CD4-positive, alpha-beta T cell treated with Interleukin-6 at 100 ng/mL for 8 hours (primary cell): ENCODE measurements at places on chromosomes 3 and 15.

- no peak for DNase-seq
Observed at GRCh38 chr3:136632625-136633081, 119.5 kb downstream of the STAG1 start.

GRCh38 chr15:83323296-83323711 lies 38.8 kb upstream of the BNC1 start:
- DNase-seq, result no peak

GRCh38 chr3:150878290-150878689 lies 26.9 kb downstream of the MINDY4B start:
- no peak for DNase-seq

- no peak for DNase-seq
Observed at GRCh38 chr3:15462451-15462850, 35.1 kb downstream of the EAF1 start.

DNA sequence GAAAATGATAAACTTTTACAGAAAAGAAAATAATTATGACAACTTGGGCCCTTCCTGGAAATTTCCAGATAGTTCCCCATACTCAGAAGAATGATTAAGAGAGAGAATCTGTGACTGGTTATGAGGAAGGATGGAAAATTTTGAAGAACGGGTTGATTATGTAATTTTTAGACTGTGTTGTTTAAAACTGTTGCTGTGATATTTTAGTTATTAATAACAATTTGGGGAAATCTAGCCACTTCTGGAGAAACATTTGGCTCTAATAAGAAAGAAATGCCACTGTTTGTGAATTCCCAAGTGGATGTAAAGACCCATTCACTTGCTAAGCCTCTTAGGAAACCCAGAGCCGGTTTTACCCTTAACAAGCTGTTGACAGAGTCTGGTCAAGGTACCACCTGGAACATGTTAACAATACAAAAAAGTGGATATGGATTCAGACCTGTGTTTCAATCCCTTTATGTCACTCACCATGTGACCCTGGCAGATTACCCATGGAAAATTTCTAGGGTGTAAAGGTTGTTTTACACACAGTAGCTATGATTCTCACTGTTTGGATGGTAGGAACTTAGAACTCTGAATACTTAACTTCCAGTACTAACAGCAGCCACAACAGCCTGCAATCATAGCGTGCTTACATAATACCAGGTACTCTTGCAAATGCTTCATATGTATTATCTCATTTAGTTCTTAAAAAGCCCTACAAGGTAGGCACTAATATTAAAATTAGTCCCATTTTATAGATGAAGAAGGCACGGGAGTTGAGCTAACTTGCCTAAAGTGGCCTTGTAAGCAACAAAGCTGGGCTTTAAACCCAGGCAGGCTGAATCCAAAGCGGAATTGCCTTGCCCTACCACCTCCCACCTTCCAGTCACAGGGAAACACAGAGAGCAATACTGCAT lies 32.0 kb downstream of the ZBTB38 start:
- DNase-seq, result no peak

DNA sequence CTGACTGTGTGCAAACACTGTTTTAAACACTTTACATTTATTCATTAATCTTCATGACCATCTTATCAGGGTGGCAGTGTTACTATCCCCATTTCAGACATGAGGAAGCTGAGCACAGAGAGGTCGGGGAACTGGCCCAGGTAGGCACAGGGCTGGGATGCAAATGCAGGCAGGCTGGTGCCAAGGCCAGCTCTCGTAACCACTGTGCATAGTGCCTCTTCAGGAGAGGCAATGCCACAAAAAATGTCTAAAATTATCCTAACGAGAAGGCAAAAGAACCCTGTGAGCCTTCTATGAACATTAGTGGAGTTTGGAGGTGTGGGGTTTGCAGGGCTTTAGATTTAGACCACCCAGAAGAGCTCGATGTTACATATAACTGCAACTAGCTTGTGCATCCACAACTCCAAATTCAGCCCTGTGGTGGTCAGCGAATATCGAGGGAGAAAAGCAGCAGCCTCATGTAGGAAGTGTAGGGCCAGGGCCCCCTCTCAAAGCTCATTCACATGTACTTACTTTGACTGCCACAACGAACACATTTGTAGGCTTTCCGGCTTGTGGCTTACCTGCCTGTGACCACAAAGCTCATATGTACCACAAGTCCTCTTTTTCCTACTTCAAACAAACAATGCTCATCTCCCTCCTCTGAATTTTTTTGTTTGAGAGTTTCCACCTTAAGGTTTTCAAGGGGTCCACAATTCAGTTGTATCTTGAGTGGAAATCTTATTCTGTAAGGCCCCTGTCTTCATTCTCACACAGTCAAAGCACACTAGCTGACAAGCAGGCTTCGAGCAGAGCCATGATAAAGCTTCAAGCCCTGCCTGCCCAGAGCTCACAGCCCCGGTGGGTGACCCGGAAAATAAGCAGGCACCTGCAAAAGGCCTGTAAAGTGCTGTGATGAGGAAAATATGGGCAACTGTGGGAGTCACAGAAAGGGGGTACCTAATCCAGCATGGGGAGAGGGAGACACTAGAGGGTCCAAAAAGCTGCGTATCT lies 722.9 kb upstream of the CFAP20DC start:
- DNase-seq, result peak; percentile 65

GRCh38 chr15:99436542-99437314 lies 129.1 kb upstream of the MEF2A start:
- no peak for DNase-seq

DNA sequence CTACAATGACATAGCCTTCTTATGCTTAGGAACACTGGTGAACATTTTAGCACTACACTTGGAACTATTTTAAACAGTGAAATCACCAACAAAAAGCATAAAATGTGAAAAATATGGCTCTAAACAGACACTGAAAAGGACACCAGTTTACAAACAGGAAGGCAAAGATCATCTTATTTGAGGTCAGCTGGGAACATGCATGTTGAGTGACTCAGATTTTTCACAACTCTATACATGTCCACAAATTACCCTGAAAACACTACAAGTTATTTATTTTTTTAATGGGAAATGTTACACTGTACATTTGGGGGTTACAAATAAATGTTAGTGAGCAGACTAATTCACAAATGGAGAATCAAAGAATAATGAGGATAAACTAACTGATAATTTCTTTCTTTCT lies 12.5 kb upstream of the GK5 start:
- DNase-seq, result no peak

- no peak for DNase-seq
Observed at GRCh38 chr3:179671747-179672242, 19.0 kb downstream of the USP13 start.

DNA sequence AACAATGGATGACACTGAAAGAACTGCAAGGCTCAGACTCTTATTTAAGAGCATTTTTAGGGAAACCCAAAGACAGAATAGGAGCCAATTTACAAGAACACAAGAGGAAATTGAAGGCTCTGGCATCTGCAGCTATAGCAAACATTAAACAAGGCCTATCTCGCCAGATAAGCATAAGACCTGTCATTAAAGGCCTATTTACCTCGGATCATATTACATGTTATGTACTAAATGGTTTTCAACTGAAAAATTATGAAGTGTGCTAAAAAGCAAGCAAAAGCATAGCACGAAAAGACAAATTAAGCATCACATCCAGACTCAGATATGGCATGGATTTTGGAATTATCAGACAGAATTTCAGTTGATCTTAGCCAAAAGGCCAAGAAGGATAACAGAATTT lies 617.1 kb downstream of the SQOR start:
- DNase-seq, result no peak

DNA sequence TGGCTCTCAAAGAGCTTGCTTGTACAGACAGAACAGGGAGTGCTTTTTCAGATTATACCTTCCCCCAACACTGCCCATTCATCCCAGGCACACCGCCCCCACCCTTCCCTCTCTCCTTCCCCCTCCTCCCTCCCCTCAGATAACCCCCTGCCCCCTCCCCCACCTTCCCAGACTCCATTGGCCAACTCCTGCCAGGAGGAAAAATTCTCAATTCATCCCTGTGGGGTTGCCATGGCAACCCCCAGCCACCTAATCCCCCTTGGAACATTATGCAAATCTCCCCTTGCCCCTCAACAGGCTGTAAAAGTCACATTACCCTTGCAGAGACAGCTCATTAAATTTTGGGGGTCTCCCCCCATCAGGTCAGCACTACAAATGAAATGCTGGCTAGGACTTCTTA lies 14.3 kb downstream of the TLE3 start:
- no peak for DNase-seq

- no peak for DNase-seq
Observed at GRCh38 chr3:29889215-29889614, 608.3 kb downstream of the RBMS3 start.

GRCh38 chr15:87144775-87145174 lies 1065.1 kb downstream of the AGBL1 start:
- DNase-seq, result no peak

DNA sequence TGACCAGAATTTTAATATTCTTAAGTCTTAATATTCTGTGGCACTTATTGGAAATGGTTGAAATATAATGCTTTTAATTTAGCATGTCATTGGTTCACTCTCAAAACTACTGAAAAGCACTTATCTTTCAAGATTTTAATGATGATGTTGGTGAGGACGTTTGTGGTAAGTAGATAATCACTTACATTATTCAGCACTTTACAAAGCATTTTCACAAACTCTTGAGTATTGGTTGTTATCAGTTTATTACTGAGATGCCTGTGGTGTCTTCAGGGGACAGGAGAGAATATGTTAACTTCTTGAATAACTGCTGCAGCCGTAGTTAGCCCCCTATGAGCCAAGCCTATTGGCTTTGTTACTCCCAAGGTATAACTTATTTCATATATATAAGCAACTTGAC lies 15.2 kb downstream of the TGFBR2 start:
- no peak for DNase-seq

DNA sequence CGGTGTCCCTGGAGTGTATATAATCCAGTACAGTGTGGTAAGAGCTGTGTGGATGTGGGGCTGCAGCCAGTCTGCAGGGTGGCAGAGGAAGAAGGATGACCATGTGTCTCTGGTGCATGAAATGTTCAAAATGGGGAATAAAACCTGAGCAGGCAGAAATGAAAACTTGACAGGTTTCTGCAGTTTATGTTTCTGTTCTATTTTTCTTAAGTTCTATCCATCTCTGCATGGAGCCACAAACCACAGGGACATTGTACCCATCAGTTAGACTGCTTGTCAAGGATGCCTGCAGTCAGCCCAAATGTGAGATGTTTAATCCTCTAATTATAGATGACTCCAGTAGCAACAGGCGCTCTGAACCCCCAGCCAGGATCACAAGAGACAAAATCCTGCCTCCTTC lies 216.7 kb downstream of the IL20RB start:
- no peak for DNase-seq

GRCh38 chr3:192917028-192917403 lies 640 bp downstream of the MB21D2 start:
- DNase-seq, result peak; percentile 10

DNA sequence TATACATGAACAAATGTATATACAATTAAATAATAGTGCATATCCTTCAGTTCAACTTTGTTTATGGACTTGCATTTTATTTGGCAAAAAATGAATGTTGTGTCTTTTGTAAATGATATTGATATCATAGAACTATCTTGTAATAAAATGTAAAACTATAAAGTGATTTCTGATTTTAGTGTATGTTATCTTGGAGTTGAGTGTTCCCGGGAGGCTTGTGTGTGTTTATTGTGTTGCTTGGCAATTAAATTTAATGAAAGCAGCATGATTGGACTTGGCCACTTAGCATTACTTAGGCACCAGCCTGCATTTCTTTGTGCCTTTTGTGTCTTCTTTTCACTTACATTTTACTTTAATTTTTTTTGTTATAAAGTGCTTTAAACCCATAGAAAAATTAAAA lies 10.6 kb downstream of the ARHGEF26 start:
- DNase-seq, result no peak

- no peak for DNase-seq
Observed at GRCh38 chr3:129023909-129024308, 22.8 kb downstream of the EFCC1 start.

GRCh38 chr3:86388820-86389219 lies 602.1 kb downstream of the VGLL3 start:
- DNase-seq, result no peak

DNA sequence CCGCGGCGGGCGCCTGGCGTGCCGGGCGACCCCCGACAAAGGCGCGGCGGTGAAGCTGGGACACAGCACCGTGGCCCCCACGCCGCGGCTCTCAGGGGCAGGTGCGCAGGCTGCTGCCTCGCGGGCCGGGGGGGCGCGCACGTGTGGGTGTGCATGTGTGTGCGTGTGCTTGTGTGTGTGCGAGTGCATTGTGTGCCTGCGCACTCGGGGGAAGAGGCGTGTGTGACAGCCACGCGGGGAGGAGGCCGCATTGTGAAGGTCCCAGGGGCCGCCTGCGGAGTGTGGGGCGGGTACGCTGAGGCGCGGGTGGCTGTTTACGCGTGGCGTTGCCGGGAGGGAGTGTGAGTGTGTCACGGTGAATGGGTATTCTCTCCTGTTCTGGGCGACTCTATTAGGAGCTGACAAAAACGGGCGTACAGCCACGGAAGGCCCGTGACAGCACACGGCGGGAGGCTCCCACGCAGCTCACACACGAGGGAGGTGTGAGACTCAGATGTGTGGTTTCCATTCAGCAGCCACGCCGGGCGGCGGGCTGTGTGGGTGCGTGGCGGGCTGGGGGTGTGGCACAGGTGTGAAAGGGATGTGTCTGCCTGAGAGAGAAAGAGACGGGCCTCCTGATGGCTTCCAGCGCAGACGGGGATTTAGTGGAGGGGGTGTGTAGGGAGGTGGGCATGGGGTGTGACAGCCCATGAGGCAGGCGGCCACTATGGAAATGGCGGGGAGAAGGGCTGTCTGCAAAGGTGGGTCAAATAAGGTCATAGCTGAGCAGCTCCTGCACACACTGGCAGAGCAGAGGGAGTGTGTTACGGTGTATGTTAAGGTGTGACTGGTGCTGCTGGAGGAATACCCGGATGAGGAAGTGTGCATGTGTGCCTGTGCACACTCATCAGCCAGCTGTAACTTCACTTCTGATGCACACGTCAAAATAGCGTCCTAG lies 750 bp downstream of the PODXL2 start:
- peak; percentile 11 for DNase-seq

- DNase-seq, result no peak
Observed at GRCh38 chr3:170896781-170897180, 11.7 kb downstream of the EIF5A2 start.

DNA sequence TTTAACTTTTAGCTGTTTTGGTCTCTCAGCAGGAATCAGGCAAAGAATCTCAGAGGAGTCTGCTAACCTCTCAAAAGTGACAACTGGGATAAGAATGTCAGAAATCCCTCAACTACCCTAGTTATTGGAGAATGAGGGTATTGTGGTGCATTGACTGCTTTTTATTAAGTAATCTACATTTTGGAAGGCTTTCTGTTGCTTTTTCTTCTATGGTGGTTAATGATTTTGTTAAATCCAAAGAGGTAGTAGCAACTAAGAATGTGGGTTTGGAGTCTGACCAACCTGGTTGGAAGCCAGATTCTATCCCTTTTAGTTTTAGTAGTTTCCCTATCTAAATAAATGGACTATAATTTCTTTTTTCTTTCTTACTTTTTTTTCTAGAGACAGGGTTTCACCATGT lies 94.7 kb upstream of the RNF7 start:
- no peak for DNase-seq

GRCh38 chr3:23649448-23649847 lies 156.3 kb upstream of the UBE2E1 start:
- DNase-seq, result no peak
